ENCODE measurements at places on chromosomes 6 and 20.

- DNase-seq: no peak
Observed at GRCh38 chr6:106281661-106282060, 43.9 kb downstream of the ATG5 start.

DNA sequence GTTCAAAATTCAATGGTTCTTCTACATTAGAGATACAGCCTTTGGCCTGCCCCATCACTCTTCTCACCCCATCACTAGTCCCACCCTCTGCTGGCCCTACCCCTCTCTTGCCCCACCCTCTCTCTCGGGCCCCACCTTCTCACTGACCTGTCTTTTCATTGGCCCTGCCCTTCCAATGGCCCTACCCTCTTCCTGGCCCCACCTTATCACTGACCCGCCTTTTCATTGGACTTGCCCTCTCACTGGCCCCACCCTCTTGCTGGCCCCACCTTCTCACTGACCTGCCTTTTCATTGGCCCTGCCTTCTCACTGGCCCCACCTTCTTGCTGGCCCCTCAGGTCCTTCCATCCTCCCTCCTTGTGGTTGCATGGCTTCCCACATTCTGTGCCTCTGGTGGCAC, 107.2 kb upstream of the PLEKHG1 start:
- no peak for DNase-seq

DNA sequence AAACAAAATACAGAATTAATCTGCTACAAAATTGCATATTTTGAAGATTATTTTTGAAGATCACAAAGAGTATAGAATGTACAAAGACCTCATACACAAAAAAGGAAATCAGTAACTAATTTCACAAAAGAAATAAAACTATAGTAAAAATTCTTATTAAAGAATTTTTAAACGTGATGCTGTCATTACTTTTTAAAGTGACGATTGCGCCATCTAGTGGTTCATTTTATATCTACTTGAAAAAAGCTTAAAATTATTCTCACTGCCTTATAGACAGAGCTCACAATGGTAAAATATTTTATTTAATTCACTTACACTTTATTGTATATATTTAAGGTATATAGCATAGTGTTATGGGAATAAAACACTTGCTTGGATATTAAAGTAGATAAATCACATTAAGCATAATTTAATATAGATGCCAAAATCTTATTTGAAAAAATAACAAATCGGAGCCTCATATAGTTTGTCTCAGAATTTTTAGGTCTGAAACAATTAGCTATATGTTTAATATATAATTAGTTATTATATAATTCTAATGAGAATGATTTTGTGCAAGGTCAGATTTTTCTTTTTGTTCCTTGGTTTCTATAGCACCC, 128.8 kb downstream of the PHF3 start:
- no peak for DNase-seq

GRCh38 chr6:4287811-4288244, 152.5 kb upstream of the ECI2 start:
- DNase-seq: no peak

GRCh38 chr6:16360365-16360764, 122.0 kb downstream of the GMPR start:
- no peak for DNase-seq

DNA sequence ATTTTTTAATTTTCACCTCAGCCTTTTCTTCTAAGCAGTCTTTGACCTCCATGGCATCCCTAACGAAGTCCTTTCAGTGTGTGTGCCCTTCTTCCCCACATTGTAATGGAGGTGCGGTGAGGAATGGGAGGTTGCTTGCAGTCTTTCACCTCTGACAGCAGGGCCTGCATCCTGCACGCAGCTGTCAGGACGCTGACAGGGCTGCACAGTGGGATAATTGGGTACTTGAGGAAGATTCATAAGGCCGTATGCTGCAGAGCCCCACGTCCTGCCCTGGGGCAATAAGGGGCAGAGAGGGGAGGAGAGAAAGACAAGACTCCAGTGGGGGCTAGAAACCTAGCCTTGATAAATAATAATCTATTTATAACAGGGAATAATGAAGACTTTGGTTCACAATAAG, 184.7 kb downstream of the SAMD5 start:
- no peak for DNase-seq

GRCh38 chr20:63333241-63333836, 27.8 kb downstream of the CHRNA4 start:
- no peak for DNase-seq

DNA sequence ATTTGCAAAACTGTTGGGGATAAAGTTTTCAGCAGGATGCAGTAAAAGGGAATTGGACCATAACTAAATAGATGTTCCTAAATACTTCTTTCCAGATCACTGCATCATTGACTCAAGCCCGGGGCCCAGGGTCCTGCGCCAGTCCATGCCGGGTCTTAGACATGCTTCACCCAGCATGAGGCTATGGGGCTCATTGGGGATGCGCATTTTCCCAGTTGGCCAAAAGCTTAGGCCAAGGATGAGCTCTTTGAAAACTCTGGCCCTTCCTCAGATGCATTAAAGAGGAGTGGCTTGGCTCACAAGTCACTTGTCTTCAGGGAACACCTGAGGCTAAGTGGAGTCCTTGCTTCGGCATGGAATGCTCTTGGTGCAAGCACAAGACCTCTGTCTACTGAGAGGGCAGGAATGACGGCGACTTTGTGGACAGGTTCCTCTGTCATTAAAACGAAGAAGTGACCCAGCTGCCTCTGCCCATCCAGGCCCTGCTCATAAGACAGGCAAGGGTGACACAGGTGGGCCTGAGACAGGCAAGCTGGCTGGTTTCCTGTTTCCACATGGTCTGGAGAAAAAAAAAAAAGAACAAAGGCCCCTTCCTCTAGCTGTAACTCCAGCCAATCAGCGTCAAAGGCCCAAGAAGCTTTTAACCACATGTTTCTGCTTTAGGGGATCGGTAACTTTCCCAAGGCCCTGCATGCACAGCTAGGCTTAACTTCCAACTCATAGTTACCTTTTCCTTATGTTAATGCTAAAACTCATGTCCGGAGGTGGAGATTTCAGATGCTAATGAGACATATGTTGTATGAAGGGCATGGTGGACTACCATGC, 81.4 kb upstream of the CDH4 start:
- no peak for DNase-seq

GRCh38 chr6:167005350-167006159, 6.4 kb downstream of the CEP43 start:
- DNase-seq: no peak

GRCh38 chr6:131954775-131955107, 3.6 kb upstream of the CCN2 start:
- no peak for DNase-seq

DNA sequence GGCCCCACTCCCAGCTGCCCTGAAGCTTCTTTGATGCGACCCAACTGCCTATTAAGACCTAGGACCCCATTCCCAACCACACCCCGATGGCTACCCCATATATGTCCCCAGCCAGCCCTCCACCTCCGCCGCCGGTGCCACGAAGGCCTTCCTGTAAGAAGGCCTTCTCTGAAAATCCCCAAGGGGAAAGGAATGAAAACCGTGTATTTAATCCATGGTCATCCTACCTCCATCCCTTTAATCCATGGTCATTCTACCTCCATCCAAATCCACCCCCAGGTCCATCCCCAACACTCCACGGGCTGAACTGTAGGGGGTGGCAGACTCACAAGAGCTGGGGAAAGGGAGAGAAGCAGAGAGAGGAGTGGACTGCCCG, 545 bp upstream of the VSX1 start:
- DNase-seq: no peak

GRCh38 chr6:12401200-12401599, 111.0 kb downstream of the EDN1 start:
- no peak for DNase-seq

DNA sequence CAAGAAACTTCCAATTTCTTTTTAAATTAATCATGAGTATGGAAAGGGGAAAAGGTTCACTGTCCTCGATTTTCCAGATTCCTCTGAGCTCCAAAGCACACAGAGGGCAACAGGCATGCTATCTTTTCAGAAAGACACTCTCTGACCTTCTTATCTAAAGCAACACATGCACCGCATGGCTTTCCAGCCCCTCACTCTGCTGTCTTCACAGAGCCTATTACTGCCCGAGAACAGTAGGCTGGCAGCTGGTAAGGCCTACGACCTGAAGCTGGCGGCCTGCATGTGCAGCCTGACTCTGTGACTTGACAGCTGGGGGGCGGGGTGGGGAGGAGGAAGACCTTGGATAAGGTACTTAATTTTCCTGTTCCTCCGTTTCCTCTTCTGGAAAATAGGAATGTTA, 86.3 kb downstream of the ELOVL4 start:
- no peak for DNase-seq

- no peak for DNase-seq
Observed at GRCh38 chr6:156150391-156150790, 626.8 kb upstream of the ARID1B start.

- no peak for DNase-seq
Observed at GRCh38 chr6:107342144-107342543, 117.2 kb downstream of the PDSS2 start.

DNA sequence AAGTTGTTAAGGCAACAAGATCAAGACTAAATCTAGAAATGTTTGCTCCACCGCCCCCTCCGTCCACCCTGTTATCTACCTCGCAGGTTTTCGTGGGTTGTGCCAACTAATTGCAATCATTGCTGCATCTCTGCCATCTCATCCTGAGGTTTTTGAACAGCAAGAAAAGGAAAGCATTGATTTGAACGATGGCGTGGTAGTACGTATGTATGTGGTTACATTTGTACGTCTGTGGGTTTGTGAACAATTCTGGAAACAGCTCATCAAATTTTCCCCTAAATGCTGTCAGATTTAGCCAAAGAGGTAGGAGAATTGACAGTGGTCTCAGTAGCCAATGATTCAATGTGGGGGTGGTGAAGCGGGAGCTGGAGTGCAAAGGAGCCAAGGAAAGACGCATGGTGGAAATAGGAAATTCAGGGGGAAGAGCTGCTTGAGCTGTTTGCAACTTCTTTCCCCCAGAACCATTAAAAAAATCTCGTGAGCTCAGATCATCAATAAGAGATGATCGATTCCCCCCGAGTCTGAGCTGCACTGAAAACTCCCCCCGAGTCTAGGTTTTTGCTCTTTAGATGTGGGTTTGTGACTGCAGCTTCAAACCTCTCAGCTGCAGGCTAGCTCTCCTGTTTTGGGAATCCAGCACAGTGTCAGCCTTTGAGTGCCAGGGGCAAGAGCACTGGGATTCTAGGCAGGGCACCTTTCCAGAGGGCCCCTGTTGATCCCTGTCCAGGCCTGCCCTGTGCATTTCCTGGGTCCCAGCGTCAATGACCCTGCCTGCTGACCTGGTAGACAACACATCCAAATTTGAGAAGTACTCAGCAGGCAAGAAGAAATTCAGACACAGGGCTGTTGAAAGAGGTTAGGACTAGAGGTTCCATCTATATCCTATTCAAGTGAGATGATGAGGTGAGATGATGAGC, 72.6 kb upstream of the LY86 start:
- DNase-seq: no peak

GRCh38 chr6:56579155-56579851, 63.4 kb downstream of the DST start:
- DNase-seq: no peak

DNA sequence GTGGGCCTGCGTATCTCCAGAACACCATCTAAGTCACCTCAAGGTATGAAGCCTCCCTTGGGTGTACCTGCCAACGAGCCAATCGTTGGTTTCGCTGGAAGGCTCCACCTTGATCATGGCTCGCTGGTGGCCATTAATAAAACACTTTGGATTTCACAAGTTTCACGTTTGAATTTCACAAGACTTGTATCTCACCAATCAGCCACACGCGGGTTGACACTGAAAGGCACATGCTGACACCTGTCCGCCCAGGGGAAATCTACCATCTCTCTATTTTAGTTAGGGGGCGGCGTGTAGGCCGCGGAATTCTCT, 586 bp upstream of the HMGA1 start:
- DNase-seq: peak; percentile 53

GRCh38 chr6:8057263-8057662, 6.9 kb downstream of the BLOC1S5 start:
- DNase-seq: no peak
